ENCODE measurements at places on chromosomes 12 and 14.
A peak's percentile ranks its signal among the peaks of the same experiment; 100 is the strongest.

DNA sequence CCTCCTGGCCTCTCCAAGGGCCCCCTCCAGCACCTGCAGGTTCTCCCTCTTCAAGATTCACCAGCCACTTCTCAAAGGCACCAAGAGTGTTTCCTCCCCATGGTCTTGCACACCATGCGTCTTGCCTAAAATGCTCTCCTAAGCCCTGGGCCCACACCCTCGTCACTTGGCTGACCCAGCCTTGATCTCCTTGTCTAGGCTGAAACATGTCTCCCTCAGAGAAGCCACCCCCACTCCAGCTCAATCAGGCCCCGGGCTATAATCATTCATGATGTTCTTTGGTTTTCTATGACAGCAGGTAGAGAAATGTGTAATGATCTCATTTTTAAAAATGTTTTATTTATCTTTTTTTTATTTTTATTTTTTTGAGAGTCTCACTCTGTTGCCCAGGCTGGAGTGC lies 88.1 kb downstream of the EFCAB11 start:
- no peak for DNase-seq
- H3K4me1 ChIP-seq = no peaks in the 10 kb centered on the region
- H3K27me3 ChIP-seq = no peaks in the 10 kb centered on the region
- no peak overlapping the region for H3K27ac ChIP-seq

DNA sequence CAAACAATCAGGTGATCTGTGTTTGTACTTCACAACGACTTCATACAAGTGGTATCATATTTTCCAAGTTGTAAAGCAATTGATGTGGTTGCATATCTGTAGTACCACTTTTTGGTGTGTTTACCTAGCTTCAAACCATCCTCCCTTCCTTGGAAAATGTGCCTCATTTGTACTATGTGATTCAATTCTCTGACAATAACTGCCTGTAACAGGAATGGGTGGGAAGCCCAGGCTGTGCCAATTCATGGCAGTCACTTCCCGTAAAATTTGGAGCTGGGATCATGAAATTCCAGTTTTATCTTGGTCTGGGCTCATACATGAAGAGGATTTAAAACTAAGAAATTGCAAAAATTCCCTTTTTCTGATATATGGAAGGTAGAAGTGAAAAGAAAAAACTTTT lies 250.1 kb downstream of the DIO2 start:
- no peaks in the 10 kb centered on the region for H3K4me1 ChIP-seq
- H3K27ac ChIP-seq = no peak overlapping the region
- H3K36me3 ChIP-seq = no peaks in the 10 kb centered on the region
- no peak overlapping the region for H3K4me3 ChIP-seq

DNA sequence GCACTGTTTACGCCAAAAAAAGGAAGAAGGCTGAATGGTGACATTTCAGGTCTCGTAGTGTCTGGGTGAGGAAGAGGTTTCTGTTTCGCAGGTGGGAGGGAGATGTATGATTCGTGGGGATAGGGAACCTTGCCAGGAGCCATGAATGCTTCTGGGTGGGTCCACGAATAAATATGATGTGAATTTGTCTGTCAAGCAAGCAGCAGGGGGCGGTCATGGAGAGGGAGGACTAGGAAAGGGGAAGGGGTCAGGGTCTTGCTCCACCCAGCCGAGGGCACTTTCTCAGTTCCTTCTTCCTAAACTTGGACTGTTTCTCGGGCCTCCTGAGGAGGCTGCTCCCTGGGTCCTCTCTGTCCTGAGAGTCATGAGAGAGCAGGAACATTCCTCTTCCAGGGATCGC lies 72.5 kb downstream of the LGMN start:
- peak; percentile 48 for DNase-seq
- H3K36me3 ChIP-seq = peaks cover 82% of the 10 kb centered on the region
- peaks cover 77% of the 10 kb centered on the region for H3K4me1 ChIP-seq
- H3K27ac ChIP-seq = peak overlapping the region; percentile 86

DNA sequence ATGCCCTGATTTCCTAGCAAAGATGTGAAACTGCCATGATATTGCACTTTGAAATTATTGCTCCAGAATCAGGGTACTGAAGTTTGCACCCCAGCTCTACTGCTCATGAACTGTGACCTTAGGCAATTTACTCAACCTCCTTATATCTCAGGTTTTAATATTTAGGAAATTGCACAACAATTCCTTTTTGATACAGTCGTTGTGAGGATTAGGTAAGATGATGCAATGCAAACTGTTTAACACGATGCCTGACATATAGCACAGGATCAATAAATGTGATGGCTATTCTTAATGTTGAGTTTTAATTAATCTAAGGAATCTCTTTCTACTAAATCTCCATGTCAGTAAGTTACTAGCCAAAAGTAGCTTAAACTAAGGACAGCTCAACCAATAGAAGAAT lies 555.8 kb downstream of the GALC start:
- no peaks in the 10 kb centered on the region for H3K36me3 ChIP-seq
- no peak overlapping the region for H3K27ac ChIP-seq
- DNase-seq = no peak
- H3K4me3 ChIP-seq = no peak overlapping the region
- H3K27me3 ChIP-seq = no peaks in the 10 kb centered on the region
- H3K4me1 ChIP-seq = no peaks in the 10 kb centered on the region

DNA sequence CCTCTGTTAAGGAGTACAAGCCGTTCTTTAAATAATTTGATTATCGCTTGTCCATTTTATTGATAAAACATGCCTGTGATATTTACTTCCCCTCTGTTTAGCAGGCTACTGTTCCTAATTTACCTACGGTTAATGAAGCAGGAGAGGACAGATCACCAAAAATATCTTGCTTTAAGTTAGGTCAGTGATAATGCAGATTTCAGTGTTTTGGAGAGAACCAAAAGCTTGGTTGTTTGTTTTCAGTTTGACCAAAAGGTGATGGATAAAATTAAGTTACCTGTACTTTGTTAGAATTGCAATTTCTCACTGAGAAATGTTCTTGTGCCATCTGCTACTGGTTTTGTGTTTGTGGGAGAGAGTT lies 958 bp downstream of the SPATS2 start:
- H3K36me3 ChIP-seq = no peaks in the 10 kb centered on the region
- peak overlapping the region; percentile 55 for H3K27ac ChIP-seq
- no peak for DNase-seq
- peak overlapping the region; percentile 74 for H3K4me3 ChIP-seq
- H3K4me1 ChIP-seq = peaks cover 29% of the 10 kb centered on the region

DNA sequence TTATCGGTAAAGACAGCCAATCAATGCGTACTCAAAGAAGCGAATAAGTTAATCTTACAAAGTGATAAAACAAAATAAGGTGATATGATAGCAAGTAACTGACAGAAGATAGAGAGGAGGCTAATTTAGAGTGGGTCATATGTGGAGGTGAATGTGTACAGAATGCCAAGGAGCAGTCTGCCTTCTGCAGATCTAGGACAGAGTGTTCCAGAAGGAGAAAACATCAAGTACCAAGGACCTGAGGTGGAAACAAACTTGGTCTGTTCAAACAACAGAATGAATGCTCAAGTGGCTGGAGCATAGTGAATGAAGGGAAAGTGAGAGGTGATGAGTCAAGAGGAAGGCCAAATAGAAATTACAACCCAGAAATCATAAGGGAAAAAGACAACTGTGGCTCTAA lies 170.3 kb upstream of the BMP4 start:
- H3K36me3 ChIP-seq = no peaks in the 10 kb centered on the region
- no peak for DNase-seq
- no peak overlapping the region for H3K4me3 ChIP-seq
- H3K27ac ChIP-seq = no peak overlapping the region

- H3K27me3 ChIP-seq = peaks cover 37% of the 10 kb centered on the region
- H3K36me3 ChIP-seq = no peaks in the 10 kb centered on the region
- no peak overlapping the region for H3K27ac ChIP-seq
- H3K4me3 ChIP-seq = no peak overlapping the region
Measured at GRCh38 chr12:65881348-65881961, 57.2 kb downstream of the HMGA2 start.

- H3K4me1 ChIP-seq = no peaks in the 10 kb centered on the region
- H3K27me3 ChIP-seq = no peaks in the 10 kb centered on the region
- no peaks in the 10 kb centered on the region for H3K36me3 ChIP-seq
- H3K27ac ChIP-seq = no peak overlapping the region
- H3K4me3 ChIP-seq = no peak overlapping the region
Measured at GRCh38 chr12:18422871-18423270, 161.6 kb downstream of the PIK3C2G start.

GRCh38 chr14:45068396-45068795 lies 15.5 kb upstream of the PRPF39 start:
- H3K4me1 ChIP-seq = no peaks in the 10 kb centered on the region
- no peak overlapping the region for H3K4me3 ChIP-seq
- H3K27me3 ChIP-seq = no peaks in the 10 kb centered on the region
- H3K36me3 ChIP-seq = peaks cover 2% of the 10 kb centered on the region
- no peak overlapping the region for H3K27ac ChIP-seq

DNA sequence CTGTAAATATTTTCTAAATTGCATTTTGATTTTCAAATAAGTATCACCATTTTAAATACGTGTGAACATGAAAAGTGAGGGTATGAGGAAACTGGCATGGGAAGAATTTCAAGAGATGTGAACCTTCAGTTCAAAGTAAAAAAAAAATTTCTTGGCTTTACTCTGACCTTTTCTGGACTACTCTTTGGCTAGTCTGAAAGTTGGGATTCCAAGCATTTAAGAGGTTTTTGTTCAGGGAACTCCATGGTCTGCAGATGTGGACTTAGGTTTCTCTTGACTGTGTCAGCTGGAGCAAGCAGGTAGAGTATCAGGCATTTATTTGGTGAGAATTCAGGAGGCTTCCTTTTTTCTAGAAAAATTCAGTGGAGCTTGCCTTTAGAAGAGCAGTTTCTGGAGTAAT lies 311.6 kb downstream of the LRIG3 start:
- no peak for DNase-seq
- H3K27ac ChIP-seq = no peak overlapping the region
- no peak overlapping the region for H3K4me3 ChIP-seq
- H3K4me1 ChIP-seq = no peaks in the 10 kb centered on the region

- H3K27ac ChIP-seq = no peak overlapping the region
- H3K4me3 ChIP-seq = peak overlapping the region; percentile 18
- H3K27me3 ChIP-seq = no peaks in the 10 kb centered on the region
Measured at GRCh38 chr14:88129306-88130056, 124.5 kb downstream of the GPR65 start.

GRCh38 chr12:132672678-132673077 lies 14.5 kb downstream of the POLE start:
- no peaks in the 10 kb centered on the region for H3K27me3 ChIP-seq
- H3K36me3 ChIP-seq = peaks cover 58% of the 10 kb centered on the region
- no peak overlapping the region for H3K27ac ChIP-seq
- no peaks in the 10 kb centered on the region for H3K4me1 ChIP-seq
- no peak overlapping the region for H3K4me3 ChIP-seq
- DNase-seq = no peak

- DNase-seq = no peak
- no peak overlapping the region for H3K4me3 ChIP-seq
- H3K4me1 ChIP-seq = no peaks in the 10 kb centered on the region
Measured at GRCh38 chr14:79337761-79338160, 873.5 kb downstream of the DIO2 start.

DNA sequence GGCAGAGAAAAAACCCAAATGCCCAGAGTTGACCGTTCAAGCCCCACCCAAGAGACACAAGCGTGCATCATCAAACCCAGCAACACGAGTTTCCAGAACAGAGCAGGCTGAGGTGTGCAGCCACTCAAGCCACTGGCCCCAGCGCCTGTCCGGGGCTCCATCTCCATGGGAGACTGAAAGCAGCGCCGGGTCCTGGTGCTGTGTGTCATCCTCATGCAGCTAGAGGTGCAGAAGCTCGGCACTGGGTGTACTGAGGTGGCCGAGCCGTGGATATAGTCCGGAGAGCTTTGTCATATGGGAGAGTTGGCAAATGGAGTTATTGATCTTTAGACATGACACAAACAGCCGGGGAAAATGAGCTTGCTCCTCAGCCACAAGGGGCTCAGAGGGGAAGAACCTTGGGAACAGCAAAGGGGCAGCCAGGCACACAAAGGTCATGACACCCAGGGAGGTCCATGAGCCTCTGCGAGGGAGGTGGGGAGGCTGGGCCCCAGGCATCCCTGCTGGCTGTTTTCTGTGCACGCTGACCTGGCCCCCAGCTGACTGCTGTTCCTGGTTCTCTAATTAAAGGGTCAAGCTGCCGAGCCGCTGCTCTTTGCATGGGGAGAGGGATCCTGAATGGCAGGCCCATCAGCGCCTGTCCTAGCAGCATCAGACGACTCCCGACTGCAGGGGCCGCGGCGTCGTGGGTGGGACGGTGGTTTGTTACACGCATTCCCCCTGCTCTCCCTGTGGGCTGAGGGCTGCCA lies 145.4 kb upstream of the SFSWAP start:
- DNase-seq = no peak
- no peak overlapping the region for H3K27ac ChIP-seq
- no peak overlapping the region for H3K4me3 ChIP-seq
- no peaks in the 10 kb centered on the region for H3K4me1 ChIP-seq
- peaks cover 2% of the 10 kb centered on the region for H3K27me3 ChIP-seq
- H3K36me3 ChIP-seq = no peaks in the 10 kb centered on the region

- H3K36me3 ChIP-seq = no peaks in the 10 kb centered on the region
- peaks cover 6% of the 10 kb centered on the region for H3K27me3 ChIP-seq
- DNase-seq = no peak
- H3K4me3 ChIP-seq = no peak overlapping the region
- H3K27ac ChIP-seq = no peak overlapping the region
- H3K4me1 ChIP-seq = no peaks in the 10 kb centered on the region
Measured at GRCh38 chr12:27355486-27355885, 22.9 kb downstream of the BMAL2 start.

DNA sequence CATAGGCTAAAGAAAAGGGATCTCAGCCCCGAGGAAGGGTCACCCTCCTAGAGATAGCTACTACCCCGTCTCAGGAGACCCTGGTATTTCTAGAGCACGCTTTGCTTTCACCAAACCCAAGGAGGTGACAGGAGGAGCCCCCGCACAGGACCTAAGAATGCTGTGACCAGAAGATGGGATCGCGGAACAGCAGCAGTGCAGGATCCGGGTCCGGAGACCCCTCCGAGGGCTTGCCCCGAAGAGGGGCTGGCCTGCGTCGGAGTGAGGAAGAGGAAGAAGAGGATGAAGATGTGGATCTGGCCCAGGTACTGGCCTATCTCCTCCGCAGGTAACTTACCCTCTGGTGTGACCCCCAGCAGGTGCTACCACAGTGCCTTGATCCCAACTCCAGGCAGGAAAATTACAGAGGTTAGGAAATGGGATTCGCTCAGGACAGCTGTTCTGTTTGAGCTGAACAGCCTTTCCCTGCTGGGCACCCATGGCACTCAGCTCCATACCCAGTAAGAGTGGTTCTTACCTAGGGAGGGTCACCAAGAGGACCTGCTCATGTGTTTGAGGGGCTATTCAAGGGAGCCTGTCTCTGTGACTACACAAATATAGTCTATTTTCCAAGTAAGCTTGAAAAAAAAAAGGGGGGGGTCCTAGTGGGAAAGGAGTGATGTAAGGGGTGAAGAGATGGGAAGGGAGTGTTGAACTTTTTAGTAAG lies 826 bp upstream of the NRL start:
- H3K36me3 ChIP-seq = peaks cover 33% of the 10 kb centered on the region
- no peak for DNase-seq
- peaks cover 20% of the 10 kb centered on the region for H3K4me1 ChIP-seq
